ENCODE measurements at places on chromosomes 13 and 19.

DNA sequence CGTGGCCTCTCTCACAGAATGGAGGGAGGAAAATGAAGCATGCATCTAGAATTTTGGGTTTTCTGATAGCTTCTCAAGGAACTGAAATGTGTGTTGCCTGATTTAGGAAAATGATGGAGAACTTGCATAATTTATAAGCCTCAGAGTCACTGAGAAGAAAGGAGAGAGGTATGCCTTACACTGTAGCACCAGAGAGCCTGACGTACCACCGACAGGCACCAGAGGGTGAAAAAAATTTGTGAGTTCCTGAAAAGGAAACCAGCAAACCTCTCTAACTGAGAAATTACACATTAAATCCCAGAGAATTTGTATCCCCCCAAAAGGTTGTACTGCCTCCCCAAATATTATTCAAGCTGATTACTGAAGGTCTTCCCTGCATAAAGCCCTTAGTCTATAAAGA, 915.3 kb upstream of the SLITRK6 start:
- DNase-seq: no peak

DNA sequence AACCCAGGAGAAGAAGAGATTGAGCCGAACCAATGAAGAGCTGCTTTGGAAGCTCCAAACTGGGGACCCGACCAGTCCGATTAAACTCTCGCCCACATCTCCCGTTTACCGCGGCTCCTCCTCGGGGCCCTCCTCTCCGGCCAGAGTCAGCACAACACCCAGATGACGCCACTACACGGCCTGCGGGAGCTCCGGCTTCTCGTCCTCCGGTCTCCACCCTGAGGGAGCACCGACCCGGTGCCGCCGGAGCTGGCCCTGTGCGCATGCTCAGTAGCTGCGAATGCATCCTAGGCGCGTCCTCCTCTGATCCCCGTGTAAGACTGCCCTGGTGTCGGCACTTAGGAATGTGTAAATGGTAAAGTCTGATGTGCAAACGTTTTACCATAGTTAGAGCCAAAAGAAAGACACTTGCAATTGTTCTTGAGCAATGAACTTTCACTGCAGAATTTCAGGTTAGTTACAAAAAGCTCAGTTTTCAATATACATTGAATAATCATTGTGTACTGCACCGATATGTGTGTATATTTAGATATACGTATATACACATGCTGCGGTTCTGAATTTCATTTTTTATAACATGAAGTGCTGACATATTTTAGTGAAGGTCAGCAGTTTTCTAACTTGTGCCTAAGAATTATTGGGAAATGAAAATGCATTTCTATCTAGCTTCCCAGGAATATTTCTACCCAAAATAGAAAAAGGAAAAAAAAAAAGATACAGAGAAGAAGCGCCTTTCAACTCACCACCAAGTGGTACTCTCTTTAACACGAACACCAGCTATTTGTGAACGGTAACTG, 92.2 kb downstream of the SLC7A1 start:
- no peak for DNase-seq

DNA sequence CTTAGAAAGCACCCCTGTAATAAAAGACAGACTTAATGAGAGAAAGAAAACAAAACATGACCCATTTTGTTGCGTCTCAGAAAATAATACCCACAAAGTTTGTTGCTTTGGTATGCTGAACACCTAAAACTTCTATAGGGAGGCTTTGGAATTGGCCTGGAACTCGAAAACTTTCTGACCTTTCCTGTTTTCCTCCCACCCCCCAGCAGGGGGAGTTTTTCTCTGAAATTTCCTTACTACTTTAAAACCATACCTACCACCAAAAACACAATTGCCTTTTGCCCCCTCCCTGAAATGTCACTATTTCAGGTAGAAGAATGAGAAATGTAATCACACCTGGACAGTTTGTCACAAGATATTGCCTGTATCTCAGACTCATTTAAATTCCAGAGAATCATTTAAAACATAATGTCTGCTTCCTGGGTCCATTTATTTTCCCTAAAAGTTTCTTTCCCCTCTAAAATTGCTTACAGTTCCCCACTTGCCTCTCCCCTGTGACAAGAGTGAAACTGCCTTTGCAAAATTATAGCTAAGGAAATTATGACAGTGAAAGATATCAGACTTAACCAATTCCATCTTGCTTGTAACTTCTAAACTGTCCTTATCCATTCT, 2700.2 kb downstream of the PCDH9 start:
- no peak for DNase-seq

DNA sequence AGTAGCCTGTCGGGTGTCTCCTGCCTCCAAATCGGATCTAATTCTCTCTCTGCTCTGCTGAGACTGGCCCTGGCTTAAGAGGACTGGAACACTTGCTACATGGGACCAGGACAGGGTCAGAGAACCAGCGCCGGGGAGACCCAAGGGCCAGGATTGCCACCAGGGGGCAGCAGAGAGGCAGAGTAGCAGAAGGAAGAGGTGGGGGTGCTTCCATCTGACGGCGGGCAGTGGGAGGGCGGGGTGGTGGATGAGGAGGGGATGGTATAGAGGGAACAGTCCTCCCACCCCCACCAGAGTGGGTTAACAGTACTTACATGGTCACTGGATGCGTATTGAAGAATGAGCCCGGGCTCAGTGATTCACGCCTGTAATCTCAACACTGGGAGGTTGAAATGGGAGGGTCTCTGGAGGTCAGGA, 11.9 kb downstream of the SELENOW start:
- DNase-seq: no peak

DNA sequence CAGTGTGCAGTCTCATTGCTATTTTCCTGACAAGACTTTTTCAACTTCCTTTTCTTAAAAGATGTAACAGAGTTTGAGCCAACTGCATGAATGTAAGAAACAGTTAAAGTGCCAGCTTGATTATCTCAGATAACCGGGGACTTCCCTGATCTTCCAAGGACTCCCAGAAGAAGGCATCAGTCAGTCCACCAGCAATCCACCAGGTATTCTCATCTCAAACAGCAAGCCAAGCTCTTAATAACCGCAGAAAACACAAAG, 350.1 kb downstream of the LIG4 start:
- DNase-seq: no peak

DNA sequence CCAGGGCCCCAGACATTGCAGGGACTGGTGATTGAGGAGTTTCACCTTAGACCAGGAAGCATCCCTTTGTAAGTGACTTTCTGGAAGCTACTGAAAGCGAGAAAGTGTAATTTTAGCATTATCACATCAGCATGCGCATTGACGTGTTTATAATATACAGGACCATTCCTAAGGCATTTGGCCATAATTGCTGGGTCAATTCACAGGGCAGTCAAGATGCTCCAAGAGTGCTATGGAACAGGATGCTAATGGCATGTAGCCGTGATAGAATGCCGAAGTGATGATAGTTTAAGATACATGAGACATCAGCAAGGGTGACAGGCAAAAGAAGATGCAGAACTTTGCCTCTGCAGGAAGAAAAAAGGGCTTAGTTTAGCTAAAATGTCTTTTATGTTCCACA, 347.6 kb upstream of the NBEA start:
- DNase-seq: no peak

Measured in cortex of kidney (tissue), 1 donor.